NCI-H2081 (cell line): ENCODE measurements at places on chromosomes 3 and 15.
A peak's percentile ranks its signal among the peaks of the same experiment; 100 is the strongest.

GRCh38 chr3:149512073-149512782 lies 37.7 kb downstream of the TM4SF4 start:
- peak; percentile 81 for DNase-seq

DNA sequence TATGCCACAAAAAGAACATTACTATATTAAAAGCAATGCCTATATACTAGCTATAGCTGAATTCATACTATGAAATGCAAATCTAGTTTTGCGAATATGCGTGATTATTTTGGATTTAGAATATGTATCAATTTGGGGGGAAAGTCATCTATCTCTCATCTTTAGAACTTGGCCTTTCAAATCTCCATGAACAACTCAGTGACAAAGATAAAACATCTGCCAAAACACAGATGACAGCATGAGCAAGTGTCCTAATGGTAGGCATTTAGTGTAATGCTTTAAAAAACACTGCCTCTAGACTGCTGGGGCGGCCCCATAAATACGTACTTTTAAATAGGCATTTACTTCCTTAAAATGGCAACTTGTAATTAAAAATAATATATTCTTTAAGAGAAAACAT lies 2.7 kb downstream of the CD47 start:
- peak; percentile 64 for DNase-seq

GRCh38 chr15:38538328-38539007 lies 26.1 kb downstream of the RASGRP1 start:
- DNase-seq, result no peak

DNA sequence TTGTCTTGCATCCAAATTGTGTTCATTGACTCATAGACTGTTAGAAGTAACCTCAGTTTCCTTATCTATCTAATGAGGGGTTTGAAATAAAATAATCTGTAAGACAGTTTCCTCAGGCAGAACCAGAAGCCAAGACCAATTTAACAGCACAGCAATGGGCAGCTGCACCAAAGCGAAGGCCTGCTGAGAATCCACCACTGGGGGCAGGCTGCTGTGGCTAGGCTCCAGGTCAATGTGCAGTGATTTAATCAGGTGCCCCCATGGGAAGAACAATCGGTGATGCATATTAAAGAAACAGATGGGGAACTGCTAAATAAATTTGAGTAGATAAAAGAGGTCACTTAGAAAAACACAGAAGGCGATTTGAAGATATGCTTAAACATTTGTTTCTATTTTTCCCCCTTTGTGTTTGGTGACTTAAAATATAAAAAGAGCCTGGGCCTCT lies 28.0 kb upstream of the TMOD3 start:
- peak; percentile 37 for DNase-seq

DNA sequence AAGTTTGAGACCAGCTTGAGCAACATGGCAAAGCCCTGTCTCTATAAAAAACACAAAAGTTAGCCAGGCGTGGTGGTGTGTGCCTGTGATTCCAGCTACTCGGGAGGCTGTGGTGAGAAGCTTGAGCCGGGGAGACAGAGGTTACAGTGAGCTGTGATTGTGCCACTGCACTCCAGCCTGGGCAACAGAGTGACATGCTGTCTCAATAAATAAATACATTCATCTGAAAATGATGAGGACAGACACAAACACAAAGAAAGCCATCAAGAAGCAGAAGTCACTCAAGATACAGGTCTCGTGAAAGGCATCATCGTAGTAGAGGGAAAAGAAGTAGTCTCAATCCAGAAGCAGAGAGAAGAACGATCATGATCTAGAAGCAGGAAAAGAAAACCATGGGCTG lies 18.1 kb downstream of the AP3S2 start:
- DNase-seq, result no peak

GRCh38 chr15:98548139-98548971 lies 100.0 kb upstream of the IGF1R start:
- DNase-seq, result no peak

- no peak for DNase-seq
Observed at GRCh38 chr3:45473841-45474240, 85.5 kb downstream of the LARS2 start.

DNA sequence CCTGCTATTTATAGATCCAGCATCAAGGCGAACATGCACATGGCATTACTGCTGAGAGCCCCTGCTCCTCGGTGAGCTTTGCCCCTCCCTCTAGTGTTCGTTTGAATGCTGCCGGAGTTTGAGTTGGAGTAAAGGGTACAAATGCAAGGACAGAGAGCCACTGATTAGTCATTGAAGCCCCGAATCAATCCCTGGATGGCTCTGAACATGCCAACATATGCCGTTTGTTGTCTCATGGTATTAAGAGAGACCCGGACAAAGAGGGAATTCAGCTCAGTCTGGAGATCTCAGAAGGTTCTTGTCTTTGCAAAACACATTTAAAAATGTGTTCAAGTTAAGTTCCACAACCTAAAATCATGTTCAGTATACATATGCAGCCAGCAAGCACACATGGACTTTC lies 789.2 kb upstream of the NR2F2 start:
- no peak for DNase-seq

GRCh38 chr3:105449414-105449813 lies 82.7 kb downstream of the ALCAM start:
- DNase-seq, result no peak

DNA sequence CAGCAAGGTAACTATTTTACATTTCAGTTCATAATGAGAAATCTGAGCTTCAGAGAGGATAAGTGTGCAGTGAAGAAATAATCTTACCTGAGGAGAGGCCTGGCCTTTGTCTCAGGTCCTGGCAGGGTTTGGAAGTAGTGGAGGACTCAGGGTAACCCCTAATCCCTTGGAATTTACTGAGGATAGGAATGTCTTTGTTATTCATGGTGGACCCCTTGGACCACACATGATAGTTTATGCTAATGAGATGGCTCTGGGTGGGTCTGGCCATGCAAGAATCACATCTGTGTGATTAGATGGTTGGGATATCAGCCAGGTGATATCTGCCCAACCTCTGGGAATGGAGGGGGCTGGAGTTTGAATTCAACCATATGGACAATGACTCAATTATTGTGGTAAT lies 65.0 kb upstream of the DAZL start:
- DNase-seq, result no peak

DNA sequence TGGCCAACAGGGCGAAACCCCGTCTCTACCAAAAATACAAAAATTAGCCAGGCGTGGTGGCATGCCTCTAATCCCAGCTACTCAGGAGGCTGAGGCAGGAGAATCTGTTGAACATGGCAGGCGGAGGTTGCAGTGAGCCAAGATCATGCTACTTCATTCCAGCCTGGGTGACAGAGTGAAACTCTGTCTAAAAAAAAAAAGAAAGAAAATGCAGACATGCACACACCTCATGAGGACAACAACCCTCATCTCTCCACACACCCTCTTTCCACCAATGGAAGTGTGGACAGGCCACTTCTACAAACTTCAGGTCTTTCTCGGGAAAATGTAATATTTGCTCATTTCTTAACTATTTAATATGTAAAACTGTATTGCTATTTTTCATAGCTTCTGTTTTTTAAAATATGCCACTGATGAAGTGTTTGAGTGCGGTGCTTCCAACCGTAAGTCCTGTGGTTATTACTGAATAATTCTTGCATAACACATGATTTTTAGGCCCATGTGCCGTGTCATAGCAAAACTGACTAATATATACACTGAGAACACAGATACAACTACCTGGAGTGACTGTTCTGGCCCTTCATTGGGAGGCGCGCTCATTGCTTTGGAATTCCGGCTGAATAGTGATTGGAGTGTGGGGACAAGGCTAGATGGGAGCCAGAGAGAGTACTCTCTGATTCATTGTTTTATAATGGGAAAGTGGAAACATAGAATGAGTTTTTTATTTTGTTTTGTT lies 23.1 kb downstream of the LRRC31 start:
- DNase-seq, result no peak
